ENCODE measurements at places on chromosomes 3 and 15.

- no peak for DNase-seq
Observed at GRCh38 chr15:60399931-60400330, 2.1 kb upstream of the ANXA2 start.

GRCh38 chr3:130906374-130906995, 12.6 kb downstream of the ATP2C1 start:
- no peak for DNase-seq

GRCh38 chr3:4981665-4982494, 2.6 kb downstream of the BHLHE40 start:
- no peak for DNase-seq

DNA sequence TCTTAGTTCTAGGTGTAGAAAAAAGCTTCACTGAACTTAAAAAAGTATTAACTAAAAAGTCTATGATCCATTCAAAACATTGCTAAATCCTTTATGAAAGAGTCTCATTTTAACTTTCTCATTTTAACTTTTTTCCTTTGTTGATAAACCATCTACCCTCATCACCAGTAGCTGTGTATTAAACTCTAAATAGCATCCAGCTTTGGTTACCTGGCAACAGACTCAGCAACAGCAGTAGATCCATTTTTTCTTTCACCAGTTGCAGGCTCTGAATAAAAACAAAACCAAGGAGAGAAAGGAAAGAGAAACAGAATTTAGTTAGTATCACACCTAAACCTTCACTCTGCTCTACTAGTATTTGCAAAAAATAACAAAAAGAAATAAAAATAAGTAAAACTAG, 51.6 kb downstream of the TP53BP1 start:
- no peak for DNase-seq

Data from femur (tissue), 1 donor.